SJCRH30 (cell line): ENCODE measurements at places on chromosomes 16 and 17. TPM values are rescaled to one million over a fixed set of nuclear protein-coding genes. Genes with fewer than 3 reads are reported as not detected.

MYO15A gene
- total RNA-seq: 0.53 and 0.58 TPM in 2 replicates

TMEM100 gene
- 1.0 and 1.3 TPM in 2 replicates for total RNA-seq

PGAP3 gene
- 1.9 and 3.1 TPM in 2 replicates for total RNA-seq

ITGAD gene
- not detected in 2 replicates for total RNA-seq

ASB16 gene
- not detected in 2 replicates for total RNA-seq

GRCh38 chr17:44536090-44536953, 21.0 kb upstream of the FZD2 start:
- DNase-seq: no peak
- no peaks in the 10 kb centered on the region for H3K36me3 ChIP-seq
- no peak overlapping the region for H3K4me3 ChIP-seq
- H3K27ac ChIP-seq: no peak overlapping the region

DNA sequence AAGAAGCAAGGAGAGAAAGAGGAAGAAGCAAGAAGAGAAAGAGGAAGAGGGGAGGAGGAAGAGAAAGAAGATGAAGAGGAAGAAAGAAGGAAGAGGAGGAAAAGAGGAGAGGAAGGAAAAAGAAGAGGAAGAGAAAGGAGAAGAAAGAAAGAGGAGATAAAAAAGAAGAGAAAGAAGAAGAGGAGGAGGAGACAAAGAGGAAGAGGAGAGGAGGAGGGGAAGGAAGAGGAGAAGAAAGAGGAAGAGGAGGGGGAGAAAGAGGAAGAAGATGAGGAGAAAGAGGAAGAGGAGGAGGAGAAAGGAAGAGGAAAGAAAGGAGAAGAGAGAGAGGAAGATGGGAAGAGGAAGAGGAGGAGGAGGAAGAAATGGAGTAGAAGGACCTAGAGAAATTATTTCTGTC, 80.4 kb downstream of the CDYL2 start:
- DNase-seq: no peak
- H3K4me1 ChIP-seq: no peaks in the 10 kb centered on the region
- H3K27ac ChIP-seq: no peak overlapping the region
- no peaks in the 10 kb centered on the region for H3K27me3 ChIP-seq

GRCh38 chr17:77741109-77741508, 217.4 kb upstream of the TNRC6C start:
- no peak overlapping the region for H3K4me3 ChIP-seq
- H3K27ac ChIP-seq: no peak overlapping the region
- H3K4me1 ChIP-seq: no peaks in the 10 kb centered on the region
- H3K36me3 ChIP-seq: no peaks in the 10 kb centered on the region
- DNase-seq: no peak
- H3K27me3 ChIP-seq: peaks cover under 1% of the 10 kb centered on the region; the same call in 1 of the 2 replicates

DNA sequence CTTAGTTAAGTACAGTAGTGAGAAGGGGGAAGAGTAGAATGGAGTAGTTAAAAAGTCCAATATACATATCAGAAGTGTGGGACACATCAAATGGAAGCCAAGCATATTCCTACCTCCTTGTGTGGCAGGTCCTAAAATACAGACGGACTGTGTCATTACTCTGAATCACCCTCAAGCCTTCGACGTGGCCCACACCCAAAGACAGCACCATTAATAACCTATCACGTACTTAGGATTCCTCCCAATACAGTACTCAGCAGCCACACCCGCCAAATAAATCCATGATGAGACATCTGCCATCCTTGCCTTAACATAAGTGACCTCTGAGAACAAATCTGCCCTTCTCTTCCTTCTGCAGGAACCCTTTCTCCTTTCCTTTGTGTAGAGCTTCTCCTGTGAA, 38.9 kb downstream of the UBE2G1 start:
- H3K4me1 ChIP-seq: no peaks in the 10 kb centered on the region
- no peaks in the 10 kb centered on the region for H3K27me3 ChIP-seq
- H3K4me3 ChIP-seq: no peak overlapping the region
- DNase-seq: no peak
- no peak overlapping the region for H3K27ac ChIP-seq
- no peaks in the 10 kb centered on the region for H3K36me3 ChIP-seq

GRCh38 chr17:58595194-58595792, 80.9 kb upstream of the MTMR4 start:
- H3K4me3 ChIP-seq: no peak overlapping the region
- no peak for DNase-seq
- H3K27ac ChIP-seq: no peak overlapping the region

DNA sequence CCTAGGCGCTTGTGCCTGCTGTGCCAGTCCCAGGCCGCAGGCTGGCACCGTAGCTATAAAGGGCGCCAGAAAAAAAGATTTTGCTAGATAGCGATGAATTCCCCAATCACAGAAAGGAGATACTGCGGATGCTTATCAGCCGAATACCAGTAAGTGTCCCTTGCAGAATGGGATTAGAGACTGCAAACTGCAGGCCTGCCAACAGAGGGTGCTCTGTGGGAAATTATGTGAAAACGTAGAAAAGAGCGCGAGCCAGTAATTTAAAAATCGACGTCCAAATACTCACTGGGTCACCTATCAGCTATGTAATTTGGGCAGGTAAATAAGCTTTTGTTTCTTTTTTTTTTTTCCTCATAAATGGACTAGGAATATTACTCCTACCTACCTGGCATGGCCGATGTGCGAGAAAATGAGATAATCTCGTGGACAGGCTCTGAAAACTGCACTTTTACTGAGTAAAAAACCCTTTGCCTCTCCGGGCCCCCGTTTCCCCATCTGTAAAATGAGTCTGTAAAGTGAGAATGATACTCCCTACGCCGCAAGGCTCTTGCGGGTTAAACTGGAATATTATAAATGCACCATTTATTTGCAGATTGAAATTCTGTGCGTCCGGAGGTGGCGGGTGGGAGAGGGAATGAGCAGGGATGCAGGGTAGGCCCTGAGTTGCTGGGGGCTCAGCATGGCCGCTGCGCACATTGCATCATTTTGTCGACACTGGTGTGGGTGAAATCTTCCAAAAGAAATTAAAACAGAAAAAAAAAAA, 1.2 kb upstream of the COG1 start:
- DNase-seq: peak; percentile 89
- H3K4me3 ChIP-seq: peak overlapping the region; percentile 90
- peak overlapping the region; percentile 87 for H3K27ac ChIP-seq
- H3K4me1 ChIP-seq: no peaks in the 10 kb centered on the region

DNA sequence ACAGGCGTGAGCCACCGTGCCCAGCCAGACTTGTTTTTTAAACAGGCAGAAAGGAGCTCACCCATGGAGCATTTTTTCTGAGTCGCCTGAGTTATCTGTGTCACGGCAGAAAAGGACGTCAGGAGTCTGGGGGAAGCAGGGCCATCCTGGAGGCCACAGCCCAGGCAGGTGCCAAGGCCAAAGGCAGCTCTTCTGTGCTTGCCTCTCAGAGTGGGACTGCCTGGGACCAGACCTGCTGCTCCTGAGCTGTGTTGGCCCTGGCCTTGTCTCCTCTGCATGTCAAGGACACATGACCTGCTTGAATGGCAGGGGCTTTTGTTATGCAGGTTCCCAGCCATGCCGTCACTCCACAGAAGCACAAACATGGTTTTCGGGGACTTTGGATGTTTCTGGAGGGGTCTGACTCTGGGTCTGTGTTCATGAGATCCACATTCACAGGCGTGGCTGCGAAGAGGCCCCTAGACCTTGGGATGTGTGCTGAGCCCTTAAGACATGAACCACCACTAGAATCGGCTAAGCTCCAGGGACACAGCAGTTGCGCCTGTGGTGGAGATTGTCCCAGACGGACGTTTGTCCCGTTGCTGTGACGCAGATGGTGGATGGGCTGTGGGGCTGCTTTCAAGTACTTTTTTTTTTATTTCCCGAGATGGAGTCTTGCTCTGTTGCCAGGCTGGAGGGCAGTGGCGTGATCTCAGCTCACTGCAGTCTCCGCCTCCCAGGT, 33.8 kb downstream of the FOXK2 start:
- H3K27me3 ChIP-seq: no peaks in the 10 kb centered on the region
- H3K4me3 ChIP-seq: no peak overlapping the region
- DNase-seq: no peak
- H3K27ac ChIP-seq: no peak overlapping the region

DNA sequence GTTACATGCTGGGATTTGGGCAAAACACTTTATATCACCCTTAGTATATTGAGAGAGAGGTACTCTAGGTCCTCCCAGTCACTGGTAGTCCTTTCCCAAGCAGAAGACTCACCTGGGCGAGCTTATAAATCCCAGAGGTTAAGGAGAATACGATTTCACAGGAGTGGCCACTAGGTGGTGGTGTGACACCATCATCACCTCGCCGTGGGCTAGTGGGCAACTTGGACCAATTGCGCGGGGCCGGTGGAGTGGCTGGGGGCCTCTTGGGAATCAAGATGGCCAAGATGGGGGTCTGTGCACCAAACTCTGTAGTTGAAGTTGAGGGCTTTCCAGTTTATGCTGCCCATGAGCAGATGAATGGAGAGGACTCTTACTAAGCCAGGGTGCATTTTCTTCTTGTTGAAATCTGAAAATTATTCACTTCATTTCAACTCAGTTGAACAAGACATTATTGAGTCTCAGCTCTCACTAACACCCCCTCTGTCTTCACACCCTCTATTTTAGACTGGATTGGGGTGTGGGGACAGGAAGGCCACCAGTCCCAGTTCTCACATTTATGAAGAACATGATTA, 38.2 kb upstream of the PIRT start:
- no peaks in the 10 kb centered on the region for H3K4me1 ChIP-seq
- H3K4me3 ChIP-seq: no peak overlapping the region
- DNase-seq: peak; percentile 15
- H3K27me3 ChIP-seq: no peaks in the 10 kb centered on the region
- no peaks in the 10 kb centered on the region for H3K36me3 ChIP-seq

DNA sequence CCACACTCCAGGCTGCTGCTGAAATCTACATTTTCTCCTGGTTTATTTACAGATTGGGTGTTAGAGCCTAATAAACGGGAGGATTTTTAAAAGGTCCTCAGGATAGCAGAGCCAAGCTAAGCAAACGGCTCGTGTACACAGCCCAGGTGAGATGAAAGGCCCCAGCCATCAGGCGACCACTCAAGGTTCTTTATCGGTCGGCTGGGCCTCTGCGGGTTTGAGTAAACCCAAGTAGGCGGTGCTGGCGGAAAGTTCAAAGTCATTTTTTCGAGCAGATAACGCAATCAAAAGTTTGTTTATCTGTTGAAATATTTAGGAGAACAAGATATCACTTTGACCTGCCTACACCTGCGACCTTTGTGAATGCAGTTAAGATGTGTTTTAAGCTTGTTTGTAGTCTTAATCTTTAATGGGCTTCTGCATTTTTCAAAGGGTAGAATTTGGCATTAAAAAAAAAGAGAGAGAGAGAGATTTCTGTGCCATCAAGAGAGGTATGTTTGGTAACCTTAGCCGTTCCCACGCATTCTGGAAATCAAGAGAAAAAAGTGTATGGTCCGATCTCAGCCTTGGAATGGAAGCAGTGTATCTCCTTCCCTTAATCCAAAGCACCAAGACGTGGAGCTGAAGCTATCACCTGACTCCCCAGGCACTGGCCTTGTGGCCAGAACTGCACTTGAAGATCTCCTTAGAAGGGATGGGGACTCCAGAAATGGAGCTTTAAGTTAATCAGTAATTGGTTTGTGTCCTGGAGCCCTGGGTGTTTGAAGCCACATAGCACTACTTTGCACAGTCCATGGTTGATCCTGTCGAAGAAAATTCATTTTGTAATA, 301.7 kb upstream of the IRX5 start:
- no peak overlapping the region for H3K27ac ChIP-seq
- no peak for DNase-seq
- no peaks in the 10 kb centered on the region for H3K36me3 ChIP-seq
- H3K27me3 ChIP-seq: peaks cover 3% of the 10 kb centered on the region; the same call in 1 of the 2 replicates

DNA sequence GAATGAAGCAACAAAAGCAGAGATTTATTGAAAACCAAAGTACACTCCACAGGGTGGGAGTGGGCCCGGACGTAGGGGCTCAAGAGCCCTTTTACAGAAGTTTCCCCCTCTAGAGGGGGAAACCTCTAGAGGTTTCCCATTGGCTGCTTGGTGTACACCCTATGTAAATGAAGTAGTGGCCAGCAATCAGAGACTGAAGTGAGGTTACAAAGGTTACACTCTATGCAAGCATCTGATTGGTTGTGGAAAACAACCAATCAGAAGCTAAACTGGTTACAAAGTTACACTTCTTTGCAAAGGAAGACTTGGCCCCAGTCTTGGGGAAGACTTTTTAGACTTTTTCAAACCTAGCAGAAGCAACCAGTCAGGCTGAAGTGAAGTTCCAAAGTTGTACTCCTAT, 27.1 kb downstream of the CRAMP1 start:
- no peak overlapping the region for H3K27ac ChIP-seq
- no peaks in the 10 kb centered on the region for H3K27me3 ChIP-seq
- DNase-seq: no peak
- H3K36me3 ChIP-seq: peaks cover 22% of the 10 kb centered on the region
- peaks cover 2% of the 10 kb centered on the region; the same call in 1 of the 2 replicates for H3K4me1 ChIP-seq

DNA sequence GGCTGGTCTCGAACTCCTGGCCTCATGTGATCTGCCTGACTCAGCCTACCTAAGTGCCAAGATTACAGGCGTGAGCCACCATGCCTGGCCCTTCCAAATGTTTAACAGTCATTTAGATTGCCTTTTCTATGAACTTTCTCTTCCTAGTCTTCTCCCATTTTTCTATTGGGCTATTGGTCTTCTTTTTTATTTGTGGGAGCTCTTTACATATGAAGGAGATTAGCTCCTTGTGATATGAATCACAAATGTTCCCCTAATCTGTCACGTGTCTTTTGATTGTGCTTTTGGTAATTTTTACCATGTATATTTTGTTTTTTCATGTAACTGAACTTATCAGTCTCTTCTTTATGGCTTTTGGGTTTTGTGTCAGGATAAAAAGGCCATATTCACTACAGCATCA, 11.9 kb downstream of the ADCY7 start:
- no peak overlapping the region for H3K27ac ChIP-seq
- no peaks in the 10 kb centered on the region for H3K27me3 ChIP-seq
- H3K36me3 ChIP-seq: no peaks in the 10 kb centered on the region; the same call in 1 of the 2 replicates

DNA sequence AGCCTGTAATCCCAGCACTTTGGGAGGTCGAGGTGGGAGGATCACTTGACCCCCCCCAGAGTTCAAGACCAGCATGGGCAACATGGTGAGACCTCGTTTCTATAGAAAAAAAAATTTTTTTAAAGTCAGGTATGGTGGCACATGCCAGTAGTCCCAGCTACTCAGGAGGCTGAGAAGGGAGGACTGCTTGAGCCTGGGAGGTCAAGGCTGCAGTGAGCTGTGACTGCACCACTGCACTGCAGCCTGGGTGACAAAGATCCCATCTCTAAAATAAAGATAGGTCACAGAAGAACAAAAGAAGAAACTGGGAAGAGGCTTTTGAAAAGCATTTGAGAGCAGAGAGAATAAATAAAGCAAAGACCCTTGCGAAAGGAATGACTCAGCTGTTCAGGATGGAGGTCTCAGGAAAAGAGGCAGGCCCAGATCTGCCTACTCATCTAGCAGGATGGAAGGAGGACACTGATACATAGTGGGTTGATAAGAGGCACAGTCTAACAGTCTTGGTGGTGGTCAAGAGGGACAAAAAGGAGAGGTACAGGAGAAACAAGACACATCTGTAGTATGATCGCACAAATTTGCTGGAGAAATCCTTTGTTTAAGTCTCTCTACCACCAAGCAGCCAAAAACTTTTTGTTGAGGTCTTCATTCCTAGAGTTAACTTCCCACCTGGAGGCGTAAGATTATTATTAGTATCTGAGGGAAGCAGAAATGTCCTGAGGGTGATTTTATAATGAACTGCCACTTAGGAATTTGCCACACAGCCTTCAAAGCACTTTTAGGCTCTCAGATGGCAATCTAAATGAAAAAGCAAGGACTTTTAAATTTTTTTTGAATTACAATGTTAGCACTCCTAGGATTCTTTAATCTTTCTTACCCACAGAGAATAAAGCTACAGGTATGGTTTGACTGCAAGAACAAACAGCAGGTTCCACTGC, 17.6 kb downstream of the ZSWIM7 start:
- H3K27me3 ChIP-seq: no peaks in the 10 kb centered on the region
- no peak overlapping the region for H3K27ac ChIP-seq
- no peak for DNase-seq
- no peak overlapping the region for H3K4me3 ChIP-seq
- peaks cover 71% of the 10 kb centered on the region for H3K36me3 ChIP-seq
- no peaks in the 10 kb centered on the region for H3K4me1 ChIP-seq
